ENCODE measurements at places on chromosomes 7 and 10.

GRCh38 chr7:157522954-157523353 is 186.2 kb downstream of the DNAJB6 start:
- DNase-seq, result no peak

GRCh38 chr7:106793015-106793975 is 71.8 kb upstream of the PIK3CG start:
- DNase-seq, result peak; percentile 37

GRCh38 chr10:44300666-44301649 is 83.9 kb downstream of the CXCL12 start:
- DNase-seq, result peak; percentile 76

GRCh38 chr10:32605787-32606186 is 159.8 kb downstream of the CCDC7 start:
- DNase-seq, result no peak

DNA sequence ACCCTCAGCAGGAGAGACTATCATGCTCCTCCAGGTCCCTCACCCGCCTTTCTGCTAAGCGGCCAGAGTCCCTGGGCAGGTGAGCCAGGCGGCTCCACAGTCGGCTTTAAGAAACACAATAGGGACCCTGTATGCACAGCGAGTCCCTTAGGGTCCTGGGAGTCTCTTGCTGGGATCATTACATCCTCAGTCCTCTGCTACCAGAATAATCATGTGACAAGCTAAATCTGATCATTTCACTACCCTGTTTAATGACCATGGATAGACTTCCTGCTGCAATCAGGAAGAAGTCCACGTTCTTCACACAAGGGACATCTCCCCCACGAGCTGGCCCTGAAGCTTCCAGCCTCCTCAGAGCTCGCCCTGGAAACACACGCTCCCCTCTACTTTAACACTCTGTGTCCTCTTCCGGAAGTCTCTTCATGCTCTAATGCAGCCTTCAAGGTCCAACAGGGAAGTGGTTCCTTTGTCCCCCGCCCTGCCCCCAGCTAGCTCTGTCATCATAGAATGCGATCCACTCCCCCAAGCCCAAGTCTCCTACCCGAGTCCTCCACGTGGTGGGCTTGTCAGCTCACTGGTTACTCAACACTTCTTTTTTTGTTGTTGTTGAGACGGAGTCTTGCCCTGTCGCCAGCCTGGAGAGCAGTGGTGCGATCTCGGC is 101.5 kb downstream of the RNF216 start:
- no peak for DNase-seq

DNA sequence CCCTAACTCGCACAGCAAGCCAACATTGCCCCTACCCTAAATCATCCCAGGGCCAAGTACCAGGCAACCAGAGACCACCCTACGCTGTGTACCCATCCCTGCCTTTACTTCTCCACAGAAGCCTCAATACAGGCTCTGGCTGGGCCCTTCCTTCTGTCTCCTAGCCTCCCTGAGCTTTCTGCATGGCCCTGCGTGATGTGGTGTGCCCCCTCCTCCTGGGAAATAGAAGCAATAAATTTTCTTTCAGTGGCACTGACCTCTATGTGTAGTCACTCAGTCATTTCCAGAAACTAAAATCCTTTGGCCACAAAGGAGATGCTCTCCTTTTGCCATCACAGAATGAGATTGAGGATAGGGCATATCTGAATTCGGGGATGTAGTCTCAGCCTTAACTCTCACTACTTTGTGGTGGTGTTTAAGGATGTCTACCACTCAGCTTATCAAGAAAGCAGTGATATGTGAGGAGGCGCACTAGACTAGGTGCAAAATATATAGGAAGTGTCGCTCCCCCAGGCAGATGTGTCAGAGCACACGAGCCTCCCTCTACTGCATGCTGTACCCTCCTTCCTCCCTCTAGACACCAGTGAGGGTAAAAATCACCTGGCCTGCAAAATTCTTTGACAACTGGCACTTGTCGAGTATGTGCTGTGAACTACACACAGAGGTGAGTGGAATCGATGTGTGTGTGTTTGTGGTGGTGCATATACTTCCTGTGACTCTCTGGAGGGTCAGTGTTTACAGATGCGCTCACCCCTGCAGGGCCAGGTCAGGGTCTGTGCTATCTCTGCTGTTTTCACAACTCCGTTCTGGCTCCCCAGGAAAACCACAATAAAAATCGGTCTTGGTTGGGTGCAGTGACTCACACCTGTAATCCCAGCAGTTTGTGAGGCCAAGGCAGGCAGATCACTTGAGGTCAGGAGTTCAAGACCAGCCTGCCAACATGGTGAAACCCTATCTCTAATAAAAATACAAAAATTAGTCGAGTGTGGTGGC is 825.9 kb upstream of the IGFBP3 start:
- no peak for DNase-seq

DNA sequence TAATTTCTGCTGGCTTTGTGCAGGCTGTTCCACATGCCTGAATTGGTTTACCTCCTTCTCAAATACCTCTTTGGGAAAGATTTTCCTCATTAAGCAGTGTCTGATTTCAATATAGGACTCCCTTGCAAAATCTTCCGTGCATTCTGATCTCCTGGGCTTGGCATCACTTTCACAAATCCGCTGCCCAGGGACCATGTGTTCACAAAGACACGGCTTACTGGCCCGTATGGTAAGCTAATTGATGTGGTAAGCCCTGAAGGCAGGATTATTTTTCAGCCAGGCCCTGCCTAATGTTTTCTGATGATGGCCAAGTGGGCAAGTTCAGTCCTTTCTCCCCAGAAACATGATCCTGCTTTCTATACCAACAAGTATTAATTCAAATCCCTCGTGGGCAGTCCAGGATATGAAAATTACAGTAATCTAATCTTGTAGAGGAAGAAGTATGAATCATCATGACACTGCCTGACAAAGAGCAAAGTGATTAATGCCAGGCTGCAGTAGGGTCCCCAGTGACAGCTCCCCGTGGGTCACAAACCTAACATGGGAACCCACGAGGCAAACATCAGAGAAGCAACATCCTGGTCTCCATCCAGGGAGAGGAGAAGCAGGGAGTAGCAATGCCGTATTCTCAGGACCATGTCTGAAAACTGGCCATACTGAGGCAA is 11.6 kb upstream of the SVIL start:
- no peak for DNase-seq

DNA sequence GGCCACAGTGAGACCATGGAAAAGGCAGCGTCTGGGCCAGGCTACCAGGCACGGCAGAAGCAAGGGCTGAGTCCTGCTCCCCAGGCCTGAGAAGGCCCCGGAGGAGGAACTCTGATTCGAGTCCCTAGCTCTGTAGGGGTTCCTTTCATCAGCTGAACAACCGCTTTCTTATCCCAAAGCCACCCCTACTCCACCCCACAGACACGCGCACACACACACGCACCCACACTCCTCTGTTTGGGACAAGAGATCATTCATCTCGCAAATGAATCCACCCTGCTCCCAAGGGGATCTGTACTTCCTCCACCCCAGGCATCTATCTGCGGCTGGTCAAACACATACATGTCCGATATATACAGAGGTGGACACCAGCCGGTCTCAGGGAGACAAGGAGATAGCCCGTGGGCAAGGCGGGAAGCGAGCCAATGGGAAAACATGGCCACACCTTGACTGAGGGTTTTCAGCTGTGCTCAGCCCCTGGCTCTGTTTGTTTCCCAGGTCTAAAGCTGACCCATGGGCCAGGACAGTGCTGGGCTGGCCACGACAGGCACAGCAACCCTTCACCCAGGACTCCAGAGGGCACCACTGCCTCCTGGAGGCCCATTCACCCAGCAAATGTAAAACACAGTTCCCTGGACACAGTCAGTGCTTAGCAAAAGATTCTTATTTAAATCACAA is 7.3 kb downstream of the ZCCHC24 start:
- no peak for DNase-seq

DNA sequence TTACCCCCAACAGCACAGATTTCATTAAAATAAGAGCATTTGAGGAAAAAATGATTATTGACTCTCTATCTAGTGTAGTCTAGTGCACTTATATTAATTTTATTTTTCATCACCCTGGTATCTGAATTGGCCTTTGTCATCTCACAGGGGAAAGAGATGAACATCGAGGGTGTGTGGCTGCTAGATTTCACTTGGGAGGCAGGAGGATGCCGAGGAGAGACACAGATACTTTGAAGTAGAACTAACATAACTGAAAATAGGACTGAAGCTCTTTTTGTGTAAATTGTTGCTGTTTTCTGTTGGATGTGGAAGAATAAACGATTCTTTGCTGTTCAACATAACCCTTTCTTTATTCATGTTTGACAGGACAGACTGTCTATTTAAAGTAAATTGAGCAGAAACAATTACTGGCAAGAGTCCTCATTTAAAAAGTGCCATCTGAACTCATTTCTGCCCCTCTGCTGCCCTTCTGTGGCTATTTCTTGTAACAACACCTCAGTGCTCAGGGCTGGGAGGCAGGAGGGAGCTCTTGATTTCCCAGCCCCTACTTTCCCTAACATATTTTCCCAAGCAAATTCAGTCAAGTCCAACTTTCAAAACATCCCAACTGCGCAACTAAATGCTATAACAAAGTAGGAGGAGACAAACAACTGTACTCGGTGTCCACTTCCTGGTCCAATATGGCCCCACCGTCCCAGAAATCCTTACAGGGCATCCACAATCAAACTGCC is 15.6 kb downstream of the LYZL1 start:
- DNase-seq, result peak; percentile 69

DNA sequence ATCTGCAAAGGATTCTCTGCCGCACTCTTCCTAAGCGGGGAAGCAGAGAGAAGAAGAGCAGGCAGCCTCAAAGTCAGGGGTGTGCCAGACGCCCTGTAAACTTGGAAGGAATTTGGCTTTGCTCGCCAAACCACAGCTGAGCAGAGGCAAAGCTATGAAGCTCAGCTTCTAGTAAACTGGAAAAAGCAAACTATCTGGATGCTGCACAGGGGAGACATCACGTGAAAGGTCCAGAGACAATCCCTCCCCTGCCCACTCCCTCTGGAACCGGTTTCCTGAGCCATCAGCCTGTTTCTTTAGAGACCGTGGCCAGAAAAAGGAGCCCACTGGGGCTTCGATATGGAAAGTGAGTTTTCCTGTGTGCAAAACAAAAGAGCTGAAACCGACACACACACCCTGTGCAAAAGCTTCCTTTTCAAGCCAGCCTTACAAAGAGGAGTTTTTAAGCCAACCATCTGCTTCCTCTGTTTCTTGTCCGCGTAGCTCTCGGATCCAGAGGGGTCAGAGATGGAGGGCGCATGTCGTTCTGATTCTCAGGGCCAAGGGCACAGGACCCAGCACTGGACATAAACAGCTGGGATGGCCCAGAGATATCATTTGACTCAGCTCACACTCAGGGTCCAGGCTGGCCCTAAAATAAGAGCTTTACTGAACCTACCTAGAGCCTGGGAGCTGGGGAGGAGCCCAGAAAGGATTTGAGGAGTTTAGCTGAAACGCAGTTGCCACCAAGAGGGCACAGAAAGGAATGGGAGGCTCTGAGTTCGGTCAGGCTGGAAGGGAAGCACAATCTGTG is 58.2 kb upstream of the DNAAF5 start:
- no peak for DNase-seq

DNA sequence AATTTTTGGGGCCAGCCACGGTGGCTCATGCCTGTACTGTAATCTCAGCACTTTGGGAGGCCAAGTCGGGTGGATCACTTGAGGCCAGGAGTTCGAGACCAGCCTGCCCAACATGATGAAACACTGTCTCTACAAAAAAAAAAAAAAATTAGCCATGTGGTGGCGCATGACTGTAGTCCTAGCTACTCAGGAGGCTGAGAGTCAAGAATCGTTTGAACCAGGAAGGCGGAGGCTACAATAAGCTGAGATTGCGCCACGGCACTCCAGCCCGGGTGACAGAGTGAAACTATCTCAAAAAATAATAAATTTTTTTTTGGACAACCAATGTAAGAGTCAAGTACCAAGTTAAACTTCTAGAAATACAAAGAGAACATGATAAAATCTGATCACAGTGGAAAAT is 164.6 kb downstream of the AVL9 start:
- no peak for DNase-seq

GRCh38 chr7:2118630-2119190 is 114.0 kb downstream of the MAD1L1 start:
- no peak for DNase-seq

Measured in G401 (cell line).